ENCODE measurements at places on chromosomes 6 and 20. TPM values are rescaled to one million over a fixed set of nuclear protein-coding genes. Genes with fewer than 3 reads are reported as not detected.

GRCh38 chr6:163996491-163996890, 582.0 kb downstream of the QKI start:
- no peak for DNase-seq

GRCh38 chr20:62603907-62604785, 38.2 kb upstream of the SLCO4A1 start:
- DNase-seq: no peak

DNA sequence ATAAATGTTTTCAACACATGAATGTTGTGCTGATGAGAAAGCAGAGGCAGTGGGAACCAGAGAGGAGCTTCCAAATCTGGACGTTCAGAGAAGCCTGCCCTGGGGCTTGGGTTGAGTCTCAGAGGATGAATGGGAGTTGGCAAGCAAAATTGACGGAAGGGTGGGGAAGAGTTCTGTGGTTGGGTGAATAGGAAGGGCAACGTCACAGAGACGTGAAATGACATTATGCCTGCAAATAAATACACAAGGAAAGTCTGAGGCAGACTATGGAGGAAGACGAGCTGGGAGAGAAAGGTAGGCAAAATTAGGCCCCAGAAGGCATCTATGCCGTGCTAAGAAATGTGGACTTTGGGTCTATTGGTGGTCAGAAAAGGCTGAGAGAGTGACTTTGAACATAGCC, 25.2 kb upstream of the SGK1 start:
- DNase-seq: no peak

Gene HLA-DOA
- 0.94 TPM for total RNA-seq

DNA sequence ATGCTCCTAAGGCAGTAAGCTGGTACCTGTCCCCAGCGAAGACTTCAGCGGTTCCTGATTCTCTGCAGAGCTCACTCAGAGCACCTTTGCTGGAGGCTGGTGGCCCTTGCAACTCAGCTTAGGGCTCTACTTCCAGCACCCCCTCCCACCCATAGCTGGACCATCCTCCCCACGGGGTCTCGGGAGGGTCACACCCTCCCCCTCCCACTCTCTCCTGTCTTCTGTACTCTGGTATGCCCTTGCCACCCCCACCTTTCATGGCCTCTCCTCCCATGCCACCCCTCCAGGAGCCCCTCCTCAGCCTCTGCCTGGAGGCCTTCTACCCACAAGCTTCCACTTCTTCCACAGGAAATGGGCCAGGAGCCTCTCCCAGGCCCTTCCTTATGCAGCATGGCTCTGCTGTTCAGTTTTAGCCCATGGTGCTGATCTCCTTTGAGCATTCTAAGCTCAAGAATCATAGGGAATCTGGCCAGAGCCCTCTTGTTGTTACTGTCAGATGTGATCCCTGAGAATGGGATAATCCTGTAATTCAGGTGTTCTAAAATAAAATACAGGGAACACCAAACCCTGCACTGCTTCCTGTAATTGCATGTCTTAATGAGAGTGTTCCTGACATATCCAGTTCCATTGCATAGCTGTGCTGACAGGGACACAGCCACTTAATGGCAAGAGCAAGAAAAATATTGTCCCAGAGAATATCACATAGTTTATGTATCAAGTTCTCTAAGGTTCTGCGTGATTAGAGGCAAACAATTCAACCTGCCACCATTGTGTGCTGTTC, 142.1 kb downstream of the SYNDIG1 start:
- no peak for DNase-seq

GRCh38 chr6:12886961-12887775, 170.6 kb downstream of the PHACTR1 start:
- DNase-seq: no peak

Gene OR2B6
- 0.22 TPM for total RNA-seq

GRCh38 chr6:13272131-13273046, 55.9 kb downstream of the TBC1D7 start:
- DNase-seq: peak; percentile 34

DNA sequence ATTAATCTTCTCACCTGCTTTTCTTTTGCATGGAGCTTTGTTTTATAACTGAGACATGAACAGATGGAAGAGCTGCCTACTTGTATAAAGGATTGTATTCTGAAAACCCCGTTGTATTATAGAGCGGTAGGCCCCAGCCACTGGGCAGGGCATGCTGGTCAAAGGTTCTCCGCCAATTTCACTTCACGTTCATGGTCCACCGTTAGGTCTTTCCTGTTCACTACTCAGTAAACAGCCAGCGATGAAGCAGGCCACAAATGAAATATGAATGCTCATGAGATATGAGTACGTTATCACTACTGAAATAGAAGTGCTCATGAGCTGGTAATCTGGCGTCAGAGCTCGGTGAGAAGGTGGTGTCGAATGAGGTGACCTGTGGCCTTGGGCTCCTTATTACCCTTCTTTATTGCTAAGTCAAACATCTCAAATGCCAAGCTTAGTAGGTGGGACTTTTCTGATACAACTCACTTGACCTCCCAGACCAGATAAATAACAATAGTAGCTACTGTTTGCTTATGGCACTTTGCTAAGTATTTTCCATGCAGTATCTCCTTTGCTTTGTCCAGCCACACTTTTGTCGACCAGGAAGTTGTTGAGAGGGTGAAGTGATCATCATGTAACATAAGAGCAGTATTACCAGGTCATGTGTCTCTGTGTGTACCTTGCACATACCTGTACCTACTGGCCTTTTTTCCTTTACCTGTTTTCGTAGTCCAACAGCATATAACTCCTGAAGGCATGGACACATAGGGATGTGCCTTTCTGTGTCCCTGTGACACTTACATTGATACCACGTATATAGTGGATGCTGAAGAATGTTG, 16.7 kb downstream of the EDN3 start:
- no peak for DNase-seq

Gene COX4I2
- not detected for total RNA-seq

Gene MYLK4
- total RNA-seq: 0.69 TPM

GRCh38 chr6:112770308-112770707, 423.2 kb downstream of the RFPL4B start:
- no peak for DNase-seq
